ENCODE measurements at places on chromosomes 12 and 14. TPM values are rescaled to one million over a fixed set of nuclear protein-coding genes. Genes with fewer than 3 reads are reported as not detected.
A peak's percentile ranks its signal among the peaks of the same experiment; 100 is the strongest.

- no peak for DNase-seq
Measured at GRCh38 chr12:68796399-68796798, 11.6 kb upstream of the MDM2 start.

GRCh38 chr14:68834816-68835215 is 41.9 kb upstream of the ZFP36L1 start:
- DNase-seq, result no peak

DNA sequence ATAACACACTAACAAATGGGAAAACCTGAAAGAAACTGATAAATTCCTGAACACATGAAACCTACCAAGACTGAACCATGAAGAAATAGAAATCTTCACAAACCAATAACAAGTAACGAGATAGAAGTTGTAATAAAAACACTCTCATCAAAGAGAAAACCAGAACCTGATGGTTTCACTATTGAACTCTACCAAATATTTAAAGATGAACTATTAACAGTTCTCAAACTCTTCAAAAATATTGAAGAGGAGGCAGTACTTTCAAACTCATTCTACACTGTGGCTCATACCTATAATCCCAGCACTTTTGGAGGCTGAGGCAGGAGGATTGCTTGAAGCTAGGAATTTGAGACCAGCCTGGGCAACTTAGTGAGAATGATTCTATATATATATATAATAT is 48.4 kb upstream of the TMTC2 start:
- DNase-seq, result no peak

DNA sequence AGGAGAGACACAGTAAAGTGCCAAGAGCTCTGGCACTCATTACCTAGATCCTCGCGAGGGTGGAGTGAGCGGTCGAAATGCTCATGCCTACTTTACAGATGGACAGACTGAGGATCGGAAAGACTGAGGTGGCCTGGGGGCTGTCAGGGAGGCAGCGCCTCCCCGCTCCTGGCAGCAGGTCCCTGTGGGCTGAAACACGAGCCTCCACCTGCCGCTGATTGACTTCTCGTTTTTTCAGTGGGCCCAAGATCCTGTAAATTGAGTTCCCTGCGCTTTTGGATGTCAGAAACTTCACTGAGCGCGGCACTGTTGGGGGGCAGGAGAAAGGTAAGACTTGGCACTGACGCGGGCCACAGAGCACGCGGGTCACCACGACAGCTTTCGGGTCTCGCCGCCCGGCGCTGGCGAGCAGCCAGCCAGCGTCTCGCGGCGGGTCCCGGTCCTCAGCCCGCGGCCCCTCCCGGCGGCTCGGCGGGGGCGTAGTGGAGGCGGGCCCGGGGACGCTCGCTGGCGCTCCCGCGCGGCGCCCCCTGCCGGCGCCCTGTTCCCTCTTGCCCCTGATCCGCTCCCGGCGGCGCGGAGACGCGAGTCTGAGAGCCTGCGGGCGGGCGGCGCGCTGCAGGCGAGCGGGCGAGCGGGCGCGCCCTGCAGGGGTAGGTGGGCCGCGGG is 552 bp upstream of the SCN8A start:
- DNase-seq, result peak; percentile 57

The IQSEC3 gene
- total RNA-seq, result 0.29 TPM

The OLR1 gene
- 0.15 TPM for total RNA-seq

DNA sequence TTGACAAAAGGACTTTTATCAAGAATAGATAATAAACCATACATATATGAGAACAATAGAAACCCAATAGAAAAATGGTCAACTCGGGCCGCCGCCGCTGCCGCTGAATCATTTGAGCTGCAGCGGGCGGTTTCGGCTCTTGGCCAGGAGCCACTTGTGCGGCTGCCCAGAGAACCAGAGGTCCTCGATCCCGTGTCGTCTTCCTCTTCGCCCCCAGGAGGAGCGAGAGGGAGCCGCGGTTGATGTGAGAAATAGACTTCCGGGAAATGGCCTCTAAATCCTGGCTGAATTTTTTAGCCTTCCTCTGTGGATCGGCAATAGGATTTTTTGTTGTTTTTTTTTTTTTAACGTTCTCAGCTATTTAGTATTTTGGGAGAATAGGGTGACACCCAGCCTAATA is 44.8 kb downstream of the CPSF6 start:
- no peak for DNase-seq

DNA sequence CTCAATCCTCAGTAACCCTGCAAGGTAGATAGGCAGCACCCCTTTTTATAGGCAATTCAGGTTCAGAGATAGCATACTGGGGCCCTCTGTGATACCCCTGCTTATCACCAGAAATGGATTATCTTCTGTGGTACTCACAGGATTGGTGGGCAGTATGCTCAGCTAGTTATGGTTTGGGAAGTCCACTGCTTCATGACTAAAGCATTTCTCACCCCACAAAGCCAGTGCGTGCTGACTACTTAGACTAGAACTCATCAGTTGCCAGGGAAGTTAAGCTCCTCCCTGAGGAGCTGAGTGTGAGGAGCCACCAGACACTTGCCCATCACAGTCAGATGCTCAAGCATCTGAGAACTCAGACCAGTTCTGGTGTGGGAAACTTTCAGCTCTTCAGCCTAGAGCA is 76.3 kb downstream of the SCAF11 start:
- no peak for DNase-seq

DNA sequence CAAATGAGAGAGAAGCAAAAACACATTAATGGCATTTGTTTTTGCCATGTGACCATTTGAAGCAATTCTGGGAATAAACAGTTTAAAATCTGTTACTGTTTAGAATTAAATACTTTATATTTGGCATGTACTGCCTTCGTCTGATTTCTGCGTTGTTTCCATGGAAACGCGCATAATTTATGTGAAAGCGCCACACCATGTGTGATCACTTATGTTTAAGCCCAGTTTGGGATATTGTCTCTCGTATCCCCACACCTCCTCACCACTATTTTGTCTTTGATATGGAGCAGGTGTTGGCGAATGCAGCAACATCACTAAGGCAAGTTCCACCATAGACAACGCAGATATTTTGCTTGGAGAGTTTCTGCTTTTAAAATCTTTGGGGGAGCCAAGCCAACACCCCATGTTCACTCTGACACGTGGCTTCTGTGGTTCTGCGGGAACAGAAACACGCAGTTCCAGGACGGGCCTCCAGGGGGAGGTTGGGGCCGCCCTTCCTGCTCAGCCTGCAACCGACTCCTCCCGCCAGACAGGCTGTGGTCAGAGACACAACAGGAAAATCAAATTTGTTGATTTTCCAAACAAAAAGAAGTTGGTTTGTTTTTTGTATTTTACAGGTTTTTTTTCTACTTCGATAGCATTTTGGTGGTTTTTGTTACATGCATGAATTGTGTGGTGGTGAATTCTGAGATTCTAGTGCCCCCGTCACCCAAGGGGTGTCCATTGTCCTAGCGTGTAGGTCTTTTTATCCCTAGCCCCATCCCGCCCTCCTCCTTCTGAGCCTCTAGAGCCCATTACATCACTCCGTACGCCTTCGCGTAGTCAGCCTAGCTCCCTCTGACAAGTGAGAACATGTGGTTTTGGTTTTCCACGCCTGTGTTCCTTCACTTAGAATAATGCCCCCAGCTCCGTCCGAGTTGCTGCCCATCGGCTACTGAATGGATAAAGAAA is 101.9 kb upstream of the SFSWAP start:
- peak; percentile 28 for DNase-seq

DNA sequence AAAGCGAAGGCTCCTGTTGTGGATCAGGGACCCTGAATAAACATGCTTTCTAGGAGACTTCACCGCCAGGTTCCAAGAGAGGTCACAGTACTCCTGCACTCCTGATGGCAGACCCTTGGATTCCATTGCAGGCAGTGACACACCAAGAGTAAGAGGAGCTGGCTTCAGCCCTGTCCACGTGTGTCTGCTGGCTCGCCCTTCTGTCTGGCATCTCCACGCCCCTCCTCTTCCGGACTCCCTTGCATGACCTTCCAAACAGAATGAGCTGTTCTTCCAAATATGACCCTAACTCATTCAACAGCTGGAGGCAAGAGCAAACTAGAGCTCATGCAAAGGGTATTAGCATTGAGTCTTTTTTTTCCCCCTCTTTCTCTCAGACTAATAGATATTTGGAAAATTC is 233.0 kb upstream of the PLEKHG7 start:
- no peak for DNase-seq

DNA sequence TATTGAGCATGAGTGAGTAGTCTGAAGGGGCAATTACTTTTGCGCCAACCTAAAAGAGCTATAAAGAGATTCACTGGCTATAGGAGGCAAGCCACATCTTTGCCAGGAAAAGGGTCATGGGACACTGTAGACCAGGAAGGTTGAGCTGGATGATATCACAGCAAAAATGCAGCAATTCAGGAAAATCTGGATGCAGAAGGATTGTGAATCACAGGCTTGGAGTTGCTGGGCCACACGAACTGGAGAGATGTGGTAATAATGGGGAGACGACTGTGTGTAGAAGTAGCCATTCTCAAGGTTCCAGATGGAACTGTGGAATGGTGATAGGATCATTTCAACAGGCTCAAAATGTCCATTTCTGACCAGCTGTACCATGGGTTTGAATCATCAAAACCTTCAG is 151.4 kb upstream of the DAAM1 start:
- DNase-seq, result no peak

- DNase-seq, result no peak
Measured at GRCh38 chr12:25005376-25005775, 56.5 kb upstream of the BCAT1 start.

DNA sequence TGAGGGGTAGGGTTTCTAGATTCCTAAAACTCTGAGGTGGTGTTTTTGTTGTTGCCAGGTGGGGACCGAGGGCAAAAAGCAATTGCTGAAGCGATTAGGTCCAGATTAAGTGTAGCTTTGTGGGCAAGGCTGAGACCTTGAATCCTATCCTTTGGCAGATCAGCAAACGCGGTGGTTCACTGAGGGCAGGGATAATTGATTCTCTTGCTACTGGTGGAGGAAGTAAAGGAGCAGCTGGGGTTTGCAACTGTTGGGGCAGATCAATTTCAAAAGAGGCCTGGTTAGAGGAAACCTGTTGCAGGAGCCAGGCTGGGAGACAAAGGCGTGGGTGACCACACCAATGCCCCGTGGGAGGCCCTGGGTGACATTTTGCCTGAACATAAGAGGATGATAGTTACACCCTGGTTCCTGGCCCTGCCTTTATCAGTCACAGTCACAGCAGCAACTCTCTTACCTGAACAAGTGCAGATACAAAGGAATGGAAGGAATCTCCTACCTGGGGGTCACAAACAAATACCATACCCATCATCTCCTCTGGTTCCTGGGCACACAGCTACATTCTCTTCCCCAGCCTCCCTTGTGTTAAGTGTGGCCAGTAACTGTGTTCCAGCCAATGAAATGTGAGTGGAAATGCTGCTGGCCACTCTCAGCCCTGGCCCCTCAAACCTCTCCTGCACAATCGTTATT is 43.3 kb upstream of the RASSF3 start:
- no peak for DNase-seq

DNA sequence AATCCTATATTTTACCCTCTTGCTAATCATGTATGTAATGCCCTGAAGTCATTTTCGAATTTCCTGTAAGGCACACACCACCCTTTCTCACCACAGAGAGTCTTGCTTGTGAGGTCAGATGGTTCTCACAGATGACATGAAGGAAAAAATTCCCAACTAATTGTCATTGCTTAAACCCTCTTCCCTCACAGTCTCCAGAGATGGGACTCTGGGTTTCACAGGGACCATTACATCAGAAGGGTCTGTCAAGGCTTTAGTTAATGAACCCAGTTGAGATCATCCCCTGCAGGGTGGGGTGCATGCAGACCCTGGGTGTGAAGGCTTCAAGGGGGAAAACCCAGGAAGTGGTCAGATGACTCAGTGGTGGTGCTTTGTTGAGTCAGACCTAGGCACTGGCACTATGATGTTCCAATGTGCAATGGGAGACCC is 229.6 kb downstream of the BCAT1 start:
- DNase-seq, result no peak

GRCh38 chr14:93955850-93956481 is 20.4 kb downstream of the ASB2 start:
- DNase-seq, result no peak

The TEAD4 gene
- not detected for total RNA-seq

The HCAR2 gene
- total RNA-seq, result 0.99 TPM

DNA sequence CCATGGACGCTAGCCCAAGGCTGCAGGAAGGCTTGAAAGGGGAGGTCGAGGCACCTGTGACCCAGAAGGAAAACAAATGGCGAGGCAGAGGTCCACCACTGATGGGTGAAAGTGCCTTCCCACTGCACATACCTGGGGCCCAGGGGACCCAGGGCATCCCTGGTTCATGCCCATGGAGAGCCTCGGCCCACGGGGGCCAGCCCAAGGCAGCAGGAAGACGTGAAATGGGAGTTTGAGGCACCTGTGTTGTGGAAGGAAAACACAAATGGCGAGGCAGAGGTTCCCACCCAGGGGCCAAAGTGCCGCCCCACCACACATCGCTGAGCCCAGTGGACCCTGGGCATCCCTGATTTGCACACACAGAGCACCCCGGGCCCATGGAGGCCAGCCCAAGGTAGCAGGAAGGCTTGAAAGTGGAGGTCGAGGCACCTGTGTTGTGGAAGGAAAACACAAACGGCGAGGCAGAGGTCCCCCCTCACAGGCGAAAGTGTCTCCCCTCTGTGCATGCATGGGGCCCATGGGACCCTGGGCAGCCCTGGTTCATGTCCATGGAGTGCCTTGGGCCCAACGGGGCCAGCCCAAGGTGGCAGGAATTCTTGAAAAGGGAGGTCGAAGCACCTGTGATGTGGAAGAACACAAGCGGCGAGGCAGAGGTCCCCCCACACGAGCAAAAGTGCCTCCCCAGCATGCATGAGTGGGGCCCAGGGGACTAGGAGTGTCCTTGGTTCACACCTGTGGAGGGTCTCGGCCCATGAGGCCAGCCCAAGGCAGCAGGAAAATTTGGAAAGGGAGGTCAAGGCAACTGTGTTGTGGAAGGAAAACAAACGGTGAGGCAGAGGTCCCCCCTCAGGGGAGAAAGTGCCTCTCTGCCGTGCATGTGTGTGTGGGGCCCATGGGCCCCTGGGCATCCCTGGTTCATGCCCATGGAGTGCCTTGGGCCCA is 383.3 kb downstream of the ALG10 start:
- peak; percentile 2 for DNase-seq

GRCh38 chr12:60849723-60850122 is 1253.9 kb downstream of the SLC16A7 start:
- DNase-seq, result no peak

The GALNT9 gene
- not detected for total RNA-seq

The SPX gene
- total RNA-seq, result 5.6 TPM

The FAIM2 gene
- 0.05 TPM for total RNA-seq

GRCh38 chr12:32072102-32072501 is 34.5 kb upstream of the BICD1 start:
- no peak for DNase-seq

GRCh38 chr14:102508774-102509745 is 516 bp downstream of the ANKRD9 start:
- peak; percentile 41 for DNase-seq

DNA sequence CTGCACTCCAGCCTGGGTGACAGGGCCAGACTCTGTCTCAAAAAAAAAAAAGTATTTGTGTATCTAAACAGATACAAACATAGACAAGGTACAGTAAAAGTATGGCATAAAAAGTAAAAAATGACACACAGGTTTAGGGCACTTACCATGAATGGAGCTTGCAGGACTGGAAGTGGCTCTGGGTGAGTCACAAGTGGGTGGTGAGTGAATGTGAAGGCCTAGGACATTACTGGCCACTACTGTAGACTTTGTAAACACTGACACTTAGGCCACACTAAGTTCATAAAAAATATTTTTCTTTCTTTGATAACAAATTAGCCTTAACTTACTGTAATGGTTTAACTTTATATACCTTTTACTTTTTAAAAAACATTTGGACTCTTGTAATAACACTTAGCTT is 38.0 kb upstream of the EIF5 start:
- DNase-seq, result no peak

The KITLG gene
- total RNA-seq, result 0.50 TPM

The RNASE7 gene
- not detected for total RNA-seq
